ENCODE measurements at places on chromosomes 4 and X. TPM values are rescaled to one million over a fixed set of nuclear protein-coding genes. Genes with fewer than 3 reads are reported as not detected.

DNA sequence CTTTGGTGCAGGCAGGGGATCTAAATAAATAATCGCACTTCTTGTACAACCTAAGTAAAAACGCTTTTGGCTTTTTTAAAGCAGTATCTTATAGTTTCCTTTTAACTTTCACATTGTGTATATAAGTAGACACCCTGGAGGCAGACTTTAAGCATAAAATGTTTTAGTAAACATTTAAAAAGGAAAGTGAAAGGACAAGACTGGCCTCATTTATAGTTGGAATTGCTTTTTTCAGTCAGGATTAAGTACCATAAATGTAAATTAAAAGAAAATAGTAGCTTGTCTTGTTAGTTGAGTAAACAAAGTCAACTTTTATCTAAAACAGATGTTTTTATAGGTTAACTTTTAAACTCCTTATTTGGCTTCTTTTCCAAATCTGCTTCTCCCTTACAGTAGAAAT, 39.7 kb downstream of the PTPN13 start:
- no peak for DNase-seq

- DNase-seq: no peak
Measured at GRCh38 chr4:55512922-55513571, 33.7 kb downstream of the CLOCK start.

DNA sequence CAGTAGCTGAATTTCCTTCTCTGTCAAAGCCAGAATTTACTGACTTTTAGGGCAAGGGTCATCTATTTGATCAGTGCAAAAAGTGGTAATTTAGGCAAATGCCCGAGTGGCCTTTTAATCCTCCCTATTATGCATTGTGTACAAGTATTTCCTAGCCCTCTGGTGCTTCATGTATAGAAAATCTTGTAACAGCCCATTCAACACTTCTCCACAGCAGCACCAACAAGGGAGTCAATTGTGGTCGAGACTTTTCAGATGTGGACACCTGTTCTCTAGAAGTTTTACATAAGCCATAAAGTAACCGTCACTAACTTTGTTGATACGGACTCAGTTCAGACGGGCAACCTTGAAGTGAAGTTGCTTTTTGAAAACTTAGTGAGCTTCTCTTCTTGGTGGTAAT, 50.9 kb upstream of the FHDC1 start:
- no peak for DNase-seq

- DNase-seq: no peak
Measured at GRCh38 chr4:179709961-179710624, 2267.9 kb upstream of the AGA start.

DNA sequence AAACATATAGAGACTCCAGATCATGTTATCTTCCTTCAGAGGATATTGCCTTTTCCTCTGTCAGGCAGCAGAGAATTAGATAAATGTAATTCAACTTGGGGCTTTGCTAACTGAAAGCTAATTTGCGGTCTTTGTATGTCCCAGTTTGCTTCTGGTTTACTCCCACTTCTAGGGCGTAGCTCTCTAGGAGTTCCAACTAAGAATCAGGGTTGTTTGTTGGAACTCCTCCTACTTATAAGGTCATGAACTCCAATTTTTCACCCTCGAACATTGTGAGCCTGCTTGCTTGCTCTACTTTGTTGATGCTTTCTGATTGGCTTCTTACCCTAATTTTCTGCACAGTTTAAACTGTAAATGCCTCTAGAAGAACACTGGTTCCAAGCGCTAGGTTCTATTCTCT, 66.1 kb downstream of the FMR1NB start:
- no peak for DNase-seq

- DNase-seq: no peak
Measured at GRCh38 chr4:127698789-127699200, 31.4 kb upstream of the SLC25A31 start.

DNA sequence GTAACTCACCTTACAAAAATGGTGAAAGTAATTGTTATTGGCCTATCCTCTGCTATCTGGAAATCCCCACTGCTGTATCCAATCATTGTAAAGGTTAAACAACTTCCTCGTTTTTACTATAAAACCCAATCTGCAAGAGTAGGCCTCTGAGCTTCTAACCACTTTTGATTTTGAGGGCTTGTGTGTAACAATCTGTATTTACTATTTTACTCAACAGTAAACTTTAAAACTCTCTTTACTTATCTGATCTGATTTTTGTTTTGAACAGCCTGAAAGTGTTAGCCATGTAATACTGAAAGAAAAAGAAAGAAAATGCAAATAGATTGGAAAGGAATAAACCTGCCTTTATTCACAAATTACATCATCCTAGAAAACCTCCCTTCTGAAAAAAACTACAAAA, 63.1 kb downstream of the SLC10A7 start:
- no peak for DNase-seq

GRCh38 chrX:21798677-21799219, 40.7 kb upstream of the MBTPS2 start:
- DNase-seq: no peak

DNA sequence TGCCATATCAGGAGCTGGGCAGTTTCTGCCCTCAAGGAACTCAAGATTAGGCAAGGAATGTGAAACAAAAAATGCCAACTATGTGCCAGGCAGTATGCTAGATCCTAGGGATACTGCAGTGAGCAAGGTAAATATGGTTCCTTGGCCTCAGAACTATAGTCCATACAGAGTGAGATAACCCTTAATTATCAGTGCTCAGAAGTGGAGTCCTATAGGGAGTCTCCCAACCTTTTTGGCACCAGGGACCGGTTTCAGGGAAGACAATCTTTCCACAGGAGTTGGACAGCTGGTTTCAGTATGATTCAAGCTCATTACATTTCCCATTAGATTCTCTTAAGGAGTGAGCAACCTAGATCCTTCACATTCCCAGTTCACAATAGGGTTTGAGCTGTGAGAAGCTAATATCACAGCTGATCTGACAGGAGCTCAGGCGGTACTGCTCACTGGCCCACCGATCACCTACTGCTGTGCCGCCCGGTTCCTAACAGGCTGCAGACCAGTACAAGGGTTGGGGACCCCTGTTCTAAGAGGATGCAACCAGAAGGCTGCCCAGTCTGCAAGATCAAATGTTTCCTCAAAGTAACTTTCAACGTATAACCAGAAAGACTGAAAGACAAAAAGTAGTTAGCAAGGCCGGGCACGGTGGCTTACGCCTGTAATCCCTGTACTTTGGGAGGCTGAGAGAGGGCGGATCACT, 1.7 kb upstream of the SRP72 start:
- no peak for DNase-seq

- no peak for DNase-seq
Measured at GRCh38 chr4:147786531-147786930, 54.6 kb downstream of the ARHGAP10 start.

- DNase-seq: no peak
Measured at GRCh38 chr4:37687681-37688080, 1.5 kb upstream of the RELL1 start.

- no peak for DNase-seq
Measured at GRCh38 chr4:25157081-25157480, 3.2 kb downstream of the SEPSECS start.

DNA sequence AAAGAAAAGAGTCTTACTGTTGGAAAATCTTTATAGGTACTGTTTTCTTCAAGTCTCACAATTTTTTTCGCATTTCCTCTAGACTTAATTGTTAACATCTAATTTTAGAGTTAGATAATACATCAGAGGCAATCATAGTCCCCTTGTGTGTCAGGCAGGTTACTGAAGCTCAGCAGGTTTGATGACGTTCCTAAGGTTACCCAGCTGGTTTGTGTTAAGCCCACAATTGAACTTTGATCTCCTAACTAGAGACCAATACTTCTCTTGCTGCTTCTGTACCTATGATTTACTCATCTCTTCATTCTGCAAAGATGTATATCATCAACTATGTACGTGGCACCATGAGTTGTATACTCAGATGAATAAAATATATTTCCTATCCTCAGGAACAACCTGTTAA, 131.6 kb upstream of the STIM2 start:
- DNase-seq: no peak

- no peak for DNase-seq
Measured at GRCh38 chrX:78105944-78106650, 2.0 kb downstream of the PGK1 start.

The SCOC gene
- total RNA-seq: 52.3 TPM

The GRSF1 gene
- total RNA-seq: 38.9 TPM

The ADGRA3 gene
- 21.4 TPM for total RNA-seq

The EVC2 gene
- total RNA-seq: 12.5 TPM

Data from sciatic nerve (tissue), 2 donors.